ENCODE measurements at places on chromosomes 5 and 9. TPM values are rescaled to one million over a fixed set of nuclear protein-coding genes. Genes with fewer than 3 reads are reported as not detected.
A peak's percentile ranks its signal among the peaks of the same experiment; 100 is the strongest.

The HTR4 gene
- 0.66 TPM for total RNA-seq

The LCN9 gene
- total RNA-seq: not detected

The PCDHA5 gene
- total RNA-seq: 0.66 TPM

The TMCO6 gene
- 45.4 TPM for total RNA-seq

The CRB2 gene
- not detected for total RNA-seq

DNA sequence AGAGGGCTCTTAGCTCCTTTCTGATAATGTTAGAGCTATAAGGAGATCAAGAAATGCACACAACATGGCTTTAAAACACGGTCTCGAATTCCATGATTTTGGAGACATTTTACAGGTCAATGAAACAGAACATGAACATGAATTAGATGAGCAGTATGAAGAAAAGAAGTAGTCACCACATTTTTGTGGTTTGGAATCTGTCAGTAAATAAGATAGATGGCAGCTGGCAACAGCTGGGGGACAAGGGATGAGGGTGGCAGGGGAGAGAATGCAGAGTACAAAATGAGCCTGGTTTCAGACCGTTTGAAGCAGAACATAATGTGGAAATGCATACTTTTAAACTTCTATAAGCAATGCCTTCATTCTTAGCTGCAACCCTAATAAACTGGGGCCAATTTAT is 107.1 kb downstream of the OXCT1 start:
- DNase-seq: no peak

- no peak for DNase-seq
These were observed 68.2 kb upstream of the APC start for GRCh38 chr5:112669328-112669963.

GRCh38 chr5:72166070-72166979 is 59.0 kb downstream of the MAP1B start:
- DNase-seq: peak; percentile 55

GRCh38 chr5:112689155-112689909 is 48.4 kb upstream of the APC start:
- no peak for DNase-seq

GRCh38 chr5:103467831-103468230 is 94.8 kb downstream of the NUDT12 start:
- DNase-seq: no peak

DNA sequence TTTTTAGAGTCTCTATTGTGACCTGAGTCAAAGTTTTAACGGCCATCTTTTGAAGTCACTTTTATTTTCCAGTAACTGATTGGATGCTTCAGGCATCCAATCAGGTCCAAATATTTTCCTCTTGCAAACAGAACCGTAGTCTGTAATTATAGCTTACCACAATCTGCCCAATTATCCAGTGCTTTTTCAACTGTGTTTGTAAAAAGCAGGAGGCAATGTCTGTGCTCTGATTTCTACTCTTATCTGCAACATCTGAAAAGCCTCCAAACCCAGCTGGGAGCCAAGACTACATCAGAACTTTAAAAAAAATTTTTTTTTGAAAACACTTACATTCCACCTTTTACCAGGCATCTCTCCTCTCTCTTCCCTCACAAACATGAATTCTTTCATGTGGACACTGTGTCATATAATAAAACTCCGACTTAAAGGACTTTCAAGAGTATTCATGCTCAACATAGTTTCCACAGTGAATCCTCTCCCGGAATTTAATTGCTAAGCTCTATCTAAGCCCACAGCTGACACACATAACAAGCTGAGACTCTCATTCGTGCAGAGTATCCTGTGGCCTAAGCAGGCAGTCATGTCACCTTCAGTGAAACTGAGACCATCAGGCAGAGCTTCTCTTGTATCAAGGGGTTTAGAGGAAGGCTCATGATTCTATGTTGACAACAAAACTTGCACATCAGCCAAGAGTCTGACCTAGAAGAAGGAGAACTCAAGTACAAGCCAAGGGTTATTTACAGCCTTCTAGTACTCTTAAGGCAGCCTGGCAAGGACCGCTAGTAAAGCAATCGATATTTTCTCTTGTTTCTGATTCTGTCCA is 272.7 kb downstream of the TLE1 start:
- no peak for DNase-seq

- no peak for DNase-seq
These were observed 153.8 kb downstream of the HCN1 start for GRCh38 chr5:45542421-45542820.

DNA sequence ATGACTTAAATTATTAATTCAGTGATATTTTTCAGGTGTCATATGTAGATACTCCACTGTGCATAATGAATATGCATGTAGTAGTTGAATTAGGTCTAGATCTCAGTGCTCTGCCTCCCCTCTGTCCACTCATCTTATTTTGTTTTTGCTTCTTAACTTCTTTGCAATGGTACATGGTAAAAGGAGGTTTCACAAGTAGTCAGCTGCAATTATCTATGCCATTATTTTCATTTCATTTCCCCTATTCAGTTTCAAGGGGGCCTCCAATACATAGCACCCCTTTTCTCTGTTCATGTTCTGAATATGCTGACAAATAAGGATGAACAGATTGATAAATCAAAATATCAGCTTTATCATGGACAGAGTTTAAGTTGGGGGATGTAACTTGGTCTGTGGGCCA is 511.6 kb upstream of the ZNF608 start:
- DNase-seq: no peak

- no peak for DNase-seq
These were observed 503 bp downstream of the SEMA4D start for GRCh38 chr9:89497257-89497963.

GRCh38 chr9:70262948-70263347 is 4.2 kb downstream of the SMC5 start:
- DNase-seq: no peak
